Tongue (tissue), 3 donors: ENCODE measurements at places on chromosomes 11 and 22.

- DNase-seq = no peak
Observed at GRCh38 chr11:61106894-61107470, 4.7 kb downstream of the CD5 start.

GRCh38 chr22:50581031-50581949, 1.4 kb downstream of the CHKB start:
- DNase-seq = no peak

GRCh38 chr11:15190611-15191010, 75.9 kb downstream of the INSC start:
- DNase-seq = no peak

GRCh38 chr22:37053310-37054055, 1.9 kb downstream of the KCTD17 start:
- DNase-seq = peak; percentile 35

DNA sequence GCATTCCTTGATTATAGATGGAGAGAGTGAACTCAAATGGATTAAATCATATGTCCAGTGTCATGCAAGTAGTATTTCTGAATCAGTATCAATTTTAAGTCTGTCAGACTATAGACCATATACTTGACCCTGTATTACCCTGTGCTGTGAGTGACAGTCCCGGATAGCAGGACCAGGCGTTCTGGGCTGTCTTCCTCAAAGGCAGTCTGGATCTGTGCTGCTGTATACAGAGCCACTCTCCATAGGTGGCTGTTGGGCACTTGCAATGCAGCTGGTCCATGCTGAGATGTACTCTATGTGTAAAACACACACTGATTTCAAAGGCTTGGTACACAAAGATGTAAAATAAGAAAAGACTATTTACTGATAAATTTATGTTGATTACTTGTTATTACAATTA, 294.3 kb downstream of the OPCML start:
- no peak for DNase-seq

- peak; percentile 25 for DNase-seq
Observed at GRCh38 chr11:33936725-33937604, 45.1 kb upstream of the LMO2 start.

GRCh38 chr22:39122772-39123470, 25.9 kb downstream of the APOBEC3H start:
- no peak for DNase-seq

- DNase-seq = peak; percentile 89
Observed at GRCh38 chr22:22897091-22897490, 9.5 kb downstream of the IGLL5 start.

- no peak for DNase-seq
Observed at GRCh38 chr11:47451436-47451835, 2.5 kb upstream of the RAPSN start.

DNA sequence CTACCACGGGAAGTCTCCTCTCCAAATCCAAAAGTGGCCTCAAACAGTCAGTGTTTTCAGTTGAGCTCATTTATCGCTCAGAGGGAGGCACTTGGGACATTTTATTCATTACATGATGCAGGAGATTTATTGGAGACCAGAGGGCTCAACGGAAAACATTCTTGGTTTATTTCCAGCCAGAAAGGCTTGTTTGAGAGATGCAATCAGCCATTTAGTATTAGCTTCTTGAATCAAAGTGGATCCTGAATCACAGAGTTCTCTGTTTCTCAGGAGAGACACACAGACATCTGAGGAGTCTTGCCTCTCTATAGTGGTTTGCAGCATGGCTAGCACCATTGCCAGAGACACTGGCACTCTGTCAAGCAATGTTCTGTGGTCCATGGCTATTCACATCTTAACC, 31.5 kb downstream of the CD44 start:
- no peak for DNase-seq

DNA sequence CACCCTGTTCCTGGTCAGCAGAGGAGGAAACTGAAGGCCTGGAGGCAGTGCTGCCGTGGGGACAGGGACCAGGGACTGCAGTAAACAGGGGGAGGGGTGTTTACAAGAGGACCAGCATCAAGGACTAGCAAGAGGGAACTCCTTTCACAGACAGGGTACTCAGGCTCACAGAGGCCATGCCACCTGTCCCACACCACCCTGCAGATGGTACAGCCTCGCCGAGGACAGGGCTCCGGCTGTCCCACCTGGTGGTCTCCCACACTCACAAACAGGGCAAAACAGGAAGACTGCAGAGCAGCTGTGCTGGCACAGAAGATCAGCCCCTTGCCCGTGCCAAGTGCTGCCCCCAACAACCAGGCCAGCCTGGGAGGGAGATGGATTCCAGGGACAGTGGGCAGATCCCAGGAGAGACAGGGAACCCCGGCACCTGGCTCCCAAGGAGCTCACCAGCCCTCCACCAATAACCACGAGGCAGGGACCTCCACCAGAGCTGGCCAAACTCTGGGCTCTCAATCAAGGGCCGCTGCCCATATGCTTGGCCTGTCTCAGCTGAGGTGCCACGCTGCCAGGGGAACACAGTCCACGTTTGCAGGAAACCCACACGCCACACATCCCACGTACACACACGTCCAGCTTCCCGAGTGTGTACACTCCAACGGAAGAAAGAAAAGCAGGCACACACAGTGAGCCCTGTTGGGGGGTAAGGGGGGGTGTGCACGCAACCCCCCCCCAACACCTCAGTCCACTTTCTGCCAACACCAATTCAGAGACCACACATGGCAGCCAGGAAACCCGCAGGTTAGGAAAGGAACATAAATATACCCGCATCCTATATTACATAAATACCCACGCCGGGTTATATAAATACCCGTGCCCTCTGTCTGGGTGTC, 2.1 kb downstream of the CSNK1E start:
- DNase-seq = peak; percentile 72

DNA sequence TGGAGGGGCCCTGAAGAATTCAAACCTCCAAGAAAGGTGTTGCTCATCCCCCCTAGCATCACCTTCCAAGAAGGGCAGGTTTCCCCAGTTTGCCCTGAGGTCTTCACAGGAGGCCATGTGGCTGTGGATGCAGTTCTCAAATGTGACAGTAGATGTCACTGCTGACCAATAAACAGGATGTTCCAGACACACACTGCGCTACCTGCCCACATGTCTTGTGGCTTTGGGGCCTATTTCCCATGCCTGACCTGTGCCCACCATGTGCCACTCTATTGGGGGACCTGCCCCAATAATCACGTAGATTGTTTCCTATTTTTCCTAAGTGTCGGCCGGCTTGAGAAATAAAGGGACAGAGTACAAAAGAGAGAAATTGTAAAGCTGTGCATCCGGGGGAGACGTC, 4.5 kb downstream of the GSTT2 start:
- no peak for DNase-seq

DNA sequence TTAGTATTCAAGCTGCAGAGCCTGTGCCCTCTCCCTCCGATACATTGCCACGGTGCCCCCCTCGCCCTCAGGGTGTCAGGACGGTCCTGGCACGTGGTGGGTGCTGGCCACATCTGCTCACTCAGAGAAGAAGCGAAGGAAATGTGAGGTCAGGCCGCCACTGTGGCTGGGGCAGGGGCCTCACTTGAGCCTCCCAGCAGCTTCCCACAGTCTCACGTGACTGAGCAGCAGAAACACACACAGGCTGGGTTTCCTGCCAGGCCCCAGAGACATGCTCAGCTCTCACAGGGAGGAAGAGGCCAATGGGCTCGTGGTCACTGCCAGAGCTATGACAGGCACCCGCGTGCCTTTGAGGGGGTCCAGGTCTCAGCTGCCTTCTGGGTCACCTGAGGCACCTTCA, 37.9 kb upstream of the PRR5 start:
- peak; percentile 56 for DNase-seq

- peak; percentile 45 for DNase-seq
Observed at GRCh38 chr11:24755260-24755839, 258.5 kb downstream of the LUZP2 start.

GRCh38 chr22:23306926-23307325, 126.6 kb downstream of the BCR start:
- DNase-seq = no peak

DNA sequence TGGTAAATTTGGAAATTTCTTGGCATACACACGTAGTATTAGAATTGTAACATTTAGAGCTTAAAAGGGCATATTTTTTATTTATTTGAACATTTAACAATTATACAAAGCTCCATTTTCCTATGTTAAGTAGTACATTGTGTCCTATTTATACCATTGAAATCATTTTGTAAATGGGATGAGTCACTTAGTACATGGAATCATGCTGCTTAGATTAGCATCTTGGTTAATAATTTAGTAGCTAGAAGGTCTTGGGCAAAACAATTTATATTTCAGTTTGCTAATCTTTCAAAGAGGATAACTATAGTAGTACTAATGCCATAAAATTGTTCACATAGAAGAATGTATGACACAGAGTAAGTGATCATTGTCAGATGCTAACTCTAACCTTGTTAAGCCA, 450.1 kb upstream of the LUZP2 start:
- no peak for DNase-seq

- no peak for DNase-seq
Observed at GRCh38 chr22:37470087-37470445, 16.1 kb downstream of the MFNG start.

- peak; percentile 37 for DNase-seq
Observed at GRCh38 chr11:959027-959426, 33.4 kb downstream of the AP2A2 start.

DNA sequence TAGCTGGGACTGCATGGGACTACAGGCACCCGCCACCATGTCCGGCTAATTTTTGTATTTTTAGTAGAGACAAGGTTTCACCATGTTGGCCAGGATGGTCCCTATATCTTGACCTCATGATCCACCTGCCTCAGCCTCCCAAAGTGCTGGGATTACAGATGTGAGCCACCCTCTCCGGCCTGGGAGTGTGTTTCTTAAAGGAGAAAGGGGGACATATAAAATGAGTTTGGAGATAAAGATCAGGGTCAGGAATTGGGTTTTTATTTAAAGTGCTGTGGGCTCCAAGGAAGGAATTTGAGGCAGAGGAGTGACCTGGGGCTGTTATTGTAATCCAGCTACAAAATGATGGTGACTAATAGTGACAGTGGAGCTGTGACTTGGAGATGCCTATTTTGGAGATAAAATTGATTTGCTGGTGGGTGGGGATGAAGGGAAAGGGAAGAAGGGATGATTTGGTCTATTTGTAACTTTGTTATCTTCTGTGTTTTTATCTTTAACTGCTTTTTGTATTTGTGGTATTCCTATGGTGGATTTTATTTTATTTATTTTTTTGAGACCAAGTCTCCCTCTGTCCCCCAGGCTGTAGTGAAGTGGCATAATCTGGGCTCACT, 5.0 kb downstream of the CRKL start:
- DNase-seq = no peak

DNA sequence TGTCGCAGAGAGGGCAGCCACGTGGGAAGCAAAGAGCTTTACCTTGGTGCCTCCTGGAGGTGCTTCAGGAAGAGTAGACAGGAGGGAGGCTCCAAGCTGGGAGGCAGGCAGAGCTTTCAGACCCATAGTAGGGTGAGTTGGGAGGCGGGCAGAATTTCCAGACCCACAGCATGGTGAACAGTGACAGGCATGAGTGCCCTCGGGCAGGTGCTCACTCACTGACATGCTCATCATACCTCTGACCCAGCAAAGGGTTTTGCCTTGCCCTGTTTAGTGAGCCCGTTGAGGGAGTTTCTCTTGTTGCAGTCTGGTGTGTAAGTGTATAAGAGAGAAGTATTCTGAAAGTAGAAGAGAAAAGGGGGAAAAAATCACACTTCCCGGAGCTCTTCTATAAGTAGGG, 86.4 kb upstream of the NTM start:
- no peak for DNase-seq
